ENCODE measurements at places on chromosomes 4 and X.

DNA sequence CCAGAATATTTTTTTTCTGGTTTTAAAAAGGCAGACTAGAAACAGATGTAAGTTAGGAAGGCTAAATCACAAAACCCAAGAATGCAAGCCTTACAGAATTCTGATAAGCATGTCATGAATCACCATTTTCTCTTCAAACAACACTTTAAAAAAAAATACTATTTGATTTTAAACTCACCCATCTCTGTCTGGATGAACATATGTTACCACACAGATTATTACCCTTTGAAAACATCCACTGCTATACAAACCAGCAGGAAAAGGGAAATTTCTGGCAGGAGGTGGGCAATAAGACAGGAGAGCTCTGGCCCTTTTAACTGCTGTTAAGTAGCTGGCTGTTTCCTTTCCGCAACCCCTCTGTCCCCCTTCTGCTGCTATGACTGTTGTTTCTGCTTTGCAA, 317.7 kb upstream of the NOCT start:
- no peak for DNase-seq

DNA sequence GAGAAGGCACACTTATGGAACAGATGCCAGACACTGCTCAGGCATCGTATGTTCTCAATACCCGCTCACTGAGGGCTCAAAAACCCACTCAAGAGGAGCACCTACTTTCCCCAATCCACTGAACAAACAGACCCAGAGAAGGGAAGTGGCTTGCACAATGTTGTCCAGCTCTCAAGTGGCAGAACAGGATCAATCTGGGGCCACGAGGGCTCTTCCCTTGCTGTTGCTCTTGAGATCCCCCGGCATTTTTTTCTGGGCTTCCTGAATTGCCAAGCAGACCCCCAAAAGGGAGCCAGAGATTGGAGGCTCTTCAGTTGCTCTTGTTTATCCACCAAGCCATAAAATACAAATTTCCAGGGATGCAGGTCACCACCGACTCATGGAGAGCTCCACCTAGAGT, 35.7 kb downstream of the IDS start:
- DNase-seq: no peak

DNA sequence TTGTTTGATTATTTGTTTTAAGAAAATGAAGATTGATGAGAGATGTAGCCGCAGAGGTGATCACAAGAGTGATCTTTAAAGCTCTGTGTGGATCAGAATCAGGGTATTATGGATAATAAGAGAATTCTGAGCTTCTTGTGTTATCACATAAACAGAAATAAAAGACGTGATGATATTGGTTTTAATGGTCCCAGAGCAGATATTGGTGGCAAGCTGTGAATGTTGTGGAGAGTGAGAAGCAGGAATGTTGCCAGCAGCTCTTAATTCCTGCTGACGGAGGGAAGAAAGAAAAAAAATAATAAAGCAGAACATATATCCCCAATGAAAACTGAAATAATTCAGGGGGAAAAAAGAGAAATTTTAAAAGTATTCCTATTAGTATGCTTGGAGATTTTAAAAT, 1015.9 kb downstream of the PCDH18 start:
- no peak for DNase-seq

DNA sequence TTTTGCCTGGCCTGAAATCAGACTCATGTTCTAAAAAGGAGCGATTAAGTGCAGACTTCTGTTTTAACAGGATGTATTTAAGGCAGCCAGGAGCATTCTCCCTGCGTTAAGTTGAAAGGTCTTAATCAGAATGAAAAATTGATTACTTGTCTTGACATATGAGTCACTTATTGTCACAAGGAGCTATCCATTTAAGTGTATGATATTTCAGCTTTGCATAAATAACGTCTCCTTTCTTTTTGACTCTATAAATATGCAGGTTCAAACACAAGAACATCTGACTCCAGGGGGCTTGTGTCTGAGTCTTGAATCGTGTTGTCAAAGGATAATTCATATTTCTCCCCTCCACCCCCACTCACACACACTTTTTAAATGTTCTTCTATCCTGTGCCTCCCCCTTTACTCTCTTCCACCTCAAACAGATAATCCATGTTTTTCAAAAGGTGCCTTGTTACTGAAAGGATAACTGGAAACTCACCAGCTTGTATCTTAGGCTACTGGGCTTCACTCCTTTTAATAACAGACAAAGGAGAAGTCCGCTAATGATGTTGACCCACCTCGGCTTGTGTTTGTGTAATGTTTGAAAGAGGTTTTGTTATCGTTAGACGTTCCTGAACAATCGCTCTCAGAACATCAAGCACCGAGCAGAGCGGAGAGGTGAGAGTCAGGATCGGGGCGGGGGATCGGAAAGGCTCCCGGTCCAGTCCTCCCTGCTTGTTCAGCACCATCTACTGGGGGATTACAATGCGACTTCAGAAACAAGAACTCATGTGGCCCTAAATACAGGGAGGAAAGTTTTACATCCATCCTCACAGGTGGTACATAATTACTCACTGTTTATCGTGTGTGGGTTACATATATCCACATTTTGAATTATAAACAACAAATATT, 107.5 kb upstream of the RPL34 start:
- DNase-seq: no peak

DNA sequence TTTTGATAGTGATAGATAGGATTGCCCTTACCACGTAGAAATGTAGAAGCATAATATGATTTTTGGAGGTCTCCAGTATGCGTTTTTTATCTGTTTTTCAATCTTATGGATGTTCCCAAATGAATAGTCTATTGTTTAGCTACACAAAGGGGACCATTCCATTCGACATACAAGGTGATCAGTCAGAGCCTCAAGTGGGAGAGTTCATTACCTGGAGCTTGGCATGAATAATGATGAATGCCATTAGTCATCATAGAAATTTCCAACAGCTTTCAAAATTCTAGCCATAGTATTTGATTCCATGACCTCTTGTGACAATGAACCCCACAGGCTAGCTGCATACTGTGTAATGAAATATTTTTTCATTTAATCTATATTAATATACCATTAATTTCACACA, 123.6 kb downstream of the PDHA2 start:
- DNase-seq: no peak

DNA sequence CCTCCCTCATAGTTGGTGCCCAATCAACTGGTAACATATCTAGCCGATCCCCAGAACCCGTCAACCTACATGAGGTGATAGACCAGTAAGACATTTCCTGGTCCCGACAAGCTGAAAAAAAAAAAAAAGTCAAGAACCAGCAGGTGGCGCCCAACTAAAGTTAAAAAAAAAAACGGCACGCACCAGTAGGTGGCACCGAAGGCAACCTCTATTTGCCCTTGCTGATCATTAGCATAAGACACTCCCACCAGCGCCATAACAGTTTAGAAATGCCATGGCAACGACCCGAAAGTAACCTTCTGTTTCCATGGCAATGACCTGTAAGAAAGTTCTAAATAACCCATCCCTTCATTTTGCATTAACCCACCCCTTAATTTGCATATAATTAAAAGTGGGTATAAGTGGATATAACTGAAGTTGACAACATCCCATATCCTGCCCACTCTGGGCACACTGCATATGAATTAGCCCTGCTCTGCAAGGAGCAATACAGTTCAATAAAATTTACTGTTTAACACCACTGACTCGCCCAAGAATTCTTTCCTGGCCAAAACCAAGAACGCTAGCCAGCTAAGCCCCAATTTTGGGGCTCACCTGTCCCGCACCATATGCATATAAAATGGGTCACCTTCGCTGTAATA, 83.9 kb upstream of the SPANXB1 start:
- DNase-seq: peak; percentile 28

Measured in hematopoietic multipotent progenitor cell treated with erythropoietin and hydrocortisone succinate and interleukin-3 and kit ligand, for 15 days (in vitro differentiated cells).